ENCODE measurements at places on chromosomes 12 and 14. TPM values are rescaled to one million over a fixed set of nuclear protein-coding genes. Genes with fewer than 3 reads are reported as not detected.

DNA sequence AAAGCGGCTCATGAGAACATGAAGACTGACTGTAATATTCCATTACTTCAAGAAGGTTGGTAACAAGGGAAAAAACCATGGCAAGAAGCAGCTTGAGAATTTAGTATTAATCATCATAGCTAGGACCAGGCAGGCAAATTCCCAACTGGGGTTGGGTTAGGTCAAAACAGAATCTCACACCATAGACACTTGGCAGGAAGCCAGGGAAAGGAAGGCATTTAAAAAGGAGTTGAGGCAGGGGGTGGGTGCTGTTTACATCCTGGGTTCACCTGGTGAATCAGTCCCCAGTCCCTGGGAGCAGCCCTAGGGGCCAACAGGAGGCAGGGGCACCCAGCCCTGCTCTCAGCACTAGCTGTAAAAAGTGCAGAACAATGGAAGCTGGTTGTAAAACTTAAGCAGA lies 108.6 kb downstream of the EGLN3 start:
- H3K36me3 ChIP-seq, result no peaks in the 10 kb centered on the region
- H3K27me3 ChIP-seq, result no peaks in the 10 kb centered on the region
- H3K27ac ChIP-seq, result no peak overlapping the region

GRCh38 chr12:50566066-50566465 lies 61.3 kb downstream of the DIP2B start:
- H3K4me3 ChIP-seq, result no peak overlapping the region
- H3K27me3 ChIP-seq, result no peaks in the 10 kb centered on the region
- no peak for DNase-seq
- no peaks in the 10 kb centered on the region for H3K36me3 ChIP-seq

DNA sequence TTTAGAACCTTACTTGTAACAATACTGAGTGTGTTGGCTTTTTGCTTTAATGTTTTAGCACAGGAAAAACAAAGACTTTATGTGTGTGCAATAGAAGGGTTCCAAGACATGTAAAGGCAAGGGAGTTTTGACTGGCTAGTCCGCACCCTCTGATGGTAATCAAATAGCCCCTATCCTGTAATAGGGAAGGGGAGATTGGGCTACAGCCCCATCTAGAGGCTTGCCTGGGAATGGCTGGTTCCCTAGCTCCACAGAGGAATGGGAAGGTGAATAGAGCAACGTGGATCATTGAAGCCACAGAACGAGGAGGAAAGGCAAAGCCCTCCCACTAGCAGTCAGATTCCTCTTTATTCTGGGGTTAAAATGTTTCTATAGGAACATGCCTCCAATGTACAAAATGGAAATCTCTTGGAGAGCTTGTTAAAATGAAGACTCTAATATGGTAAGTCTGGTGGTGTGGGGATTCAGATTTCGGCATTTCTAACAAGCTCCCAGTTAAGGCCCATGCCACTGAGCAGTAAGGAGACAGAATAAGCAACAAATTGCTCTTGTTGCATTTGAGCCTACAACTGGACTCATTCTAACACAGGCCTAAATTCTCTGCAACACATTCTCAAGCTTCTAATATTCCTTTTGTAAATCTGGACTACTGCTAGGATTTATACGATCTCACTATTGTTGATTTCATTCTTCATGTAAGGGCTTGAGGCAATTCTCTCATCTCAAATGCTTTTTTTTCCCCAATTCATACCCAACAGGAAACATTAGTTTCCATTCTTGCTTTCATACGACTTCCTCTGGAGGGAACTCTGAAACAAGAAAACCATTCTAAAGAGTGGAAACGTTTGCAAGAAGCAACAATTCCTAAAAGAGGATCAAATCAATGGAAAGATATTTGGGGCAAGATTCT lies 57.1 kb downstream of the NIN start:
- DNase-seq, result peak; percentile 48
- no peaks in the 10 kb centered on the region for H3K27me3 ChIP-seq
- no peak overlapping the region for H3K4me3 ChIP-seq

DNA sequence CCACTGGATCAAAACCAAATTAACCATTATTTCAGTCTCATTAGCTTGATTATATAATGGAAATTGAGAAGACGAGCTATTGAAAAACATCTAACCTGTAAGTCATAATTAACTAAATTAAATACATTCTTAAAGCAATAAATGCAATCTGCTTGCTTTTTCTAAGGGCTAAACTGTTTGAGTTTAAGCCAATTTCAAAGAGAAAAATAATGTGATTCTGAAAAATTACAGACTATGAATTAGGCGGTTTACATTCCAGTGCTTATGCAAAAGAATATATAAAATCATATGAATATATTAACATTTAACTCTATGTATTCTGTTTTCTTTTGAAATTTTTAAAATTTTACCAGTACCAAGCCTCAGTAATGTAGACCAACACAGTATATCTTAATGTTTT lies 1349.4 kb downstream of the FSCB start:
- H3K4me1 ChIP-seq, result no peaks in the 10 kb centered on the region
- H3K27ac ChIP-seq, result no peak overlapping the region
- DNase-seq, result no peak

DNA sequence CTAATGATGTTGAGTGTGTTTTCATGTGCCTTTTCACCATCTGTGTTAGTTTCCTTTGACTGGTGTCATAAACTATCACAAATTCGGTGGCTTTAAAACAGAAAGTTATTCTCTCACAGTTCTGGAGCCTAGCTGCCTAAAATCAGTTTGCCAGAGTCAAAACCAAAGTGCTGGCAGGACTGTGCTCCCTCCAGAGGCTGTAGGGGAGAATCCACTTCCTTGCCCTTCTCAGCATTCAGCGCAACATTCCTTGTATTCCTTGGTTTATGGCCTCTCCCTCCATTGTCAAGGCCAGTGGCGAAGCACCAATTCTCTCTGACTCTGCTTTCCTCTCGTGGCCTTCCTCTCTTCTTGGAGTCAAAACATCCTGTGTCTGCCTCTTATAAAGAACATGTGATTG lies 174.2 kb upstream of the PDE3A start:
- no peaks in the 10 kb centered on the region for H3K36me3 ChIP-seq
- H3K4me3 ChIP-seq, result no peak overlapping the region
- H3K27me3 ChIP-seq, result no peaks in the 10 kb centered on the region

DNA sequence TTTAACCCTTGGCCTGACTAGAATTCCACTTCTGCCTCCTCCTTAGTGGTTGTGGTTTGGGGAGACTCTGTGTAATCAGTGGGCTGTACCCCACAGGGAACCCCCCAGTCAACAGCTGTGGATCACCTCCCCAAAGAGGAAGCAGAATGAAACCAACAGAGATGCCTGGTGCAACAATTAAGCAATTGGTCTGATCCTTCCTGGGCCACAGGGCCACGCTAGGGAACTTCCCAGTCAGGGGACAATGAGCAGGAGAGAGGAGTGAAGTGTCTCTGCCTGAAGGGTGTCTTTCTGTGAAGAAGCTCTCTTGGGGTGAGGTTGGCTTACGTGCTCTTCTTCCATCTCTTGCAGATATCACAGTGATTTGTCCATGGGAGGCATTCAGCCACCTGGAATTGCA lies 8.2 kb downstream of the PDE6H start:
- no peak overlapping the region for H3K4me3 ChIP-seq
- H3K36me3 ChIP-seq, result peaks cover 2% of the 10 kb centered on the region
- no peak overlapping the region for H3K27ac ChIP-seq
- no peak for DNase-seq
- no peaks in the 10 kb centered on the region for H3K27me3 ChIP-seq

DNA sequence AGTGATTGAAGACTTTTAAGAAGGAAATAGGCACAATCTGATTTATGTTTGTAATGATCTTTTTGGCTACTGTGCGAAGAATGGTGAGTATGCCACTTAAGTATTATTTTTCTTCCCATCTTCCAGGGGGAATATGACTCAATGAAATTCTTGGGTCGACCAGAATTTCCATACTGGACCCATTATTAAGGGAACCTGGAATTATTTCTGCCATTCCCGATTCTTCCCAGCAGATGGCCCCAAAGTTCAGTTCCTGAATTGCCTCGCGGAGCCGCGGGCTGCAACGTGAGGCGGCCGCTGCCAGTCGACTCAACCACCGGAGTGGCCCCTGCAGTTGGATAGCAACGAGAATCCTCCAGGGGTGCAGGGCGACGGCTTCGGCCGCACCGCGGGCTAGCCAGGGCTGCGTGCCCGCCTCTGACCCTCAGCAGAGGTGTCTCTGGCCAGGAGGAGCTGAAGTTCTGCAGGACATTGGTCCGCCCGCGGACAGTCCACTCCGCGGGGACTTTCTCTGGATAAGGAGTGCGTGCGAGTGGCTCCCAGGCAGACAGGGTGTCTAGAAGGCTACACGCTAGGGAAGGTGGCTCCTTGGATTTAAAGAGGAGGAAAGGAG lies 628 bp upstream of the TSHR start:
- no peak overlapping the region for H3K27ac ChIP-seq
- no peaks in the 10 kb centered on the region for H3K36me3 ChIP-seq
- peaks cover 57% of the 10 kb centered on the region for H3K27me3 ChIP-seq

GRCh38 chr14:38837343-38838048 lies 265.5 kb downstream of the SEC23A start:
- DNase-seq, result no peak
- no peaks in the 10 kb centered on the region for H3K36me3 ChIP-seq
- H3K4me1 ChIP-seq, result no peaks in the 10 kb centered on the region
- H3K27me3 ChIP-seq, result no peaks in the 10 kb centered on the region

- no peak overlapping the region for H3K27ac ChIP-seq
- no peaks in the 10 kb centered on the region for H3K36me3 ChIP-seq
- peaks cover 5% of the 10 kb centered on the region for H3K4me1 ChIP-seq
- DNase-seq, result no peak
Observed at GRCh38 chr14:53743371-53743770, 213.3 kb downstream of the BMP4 start.

- peaks cover 19% of the 10 kb centered on the region for H3K4me1 ChIP-seq
- H3K4me3 ChIP-seq, result no peak overlapping the region
- peaks cover 7% of the 10 kb centered on the region for H3K36me3 ChIP-seq
- H3K27ac ChIP-seq, result no peak overlapping the region
Observed at GRCh38 chr12:105502426-105502930, 172.0 kb downstream of the C12orf75 start.

DNA sequence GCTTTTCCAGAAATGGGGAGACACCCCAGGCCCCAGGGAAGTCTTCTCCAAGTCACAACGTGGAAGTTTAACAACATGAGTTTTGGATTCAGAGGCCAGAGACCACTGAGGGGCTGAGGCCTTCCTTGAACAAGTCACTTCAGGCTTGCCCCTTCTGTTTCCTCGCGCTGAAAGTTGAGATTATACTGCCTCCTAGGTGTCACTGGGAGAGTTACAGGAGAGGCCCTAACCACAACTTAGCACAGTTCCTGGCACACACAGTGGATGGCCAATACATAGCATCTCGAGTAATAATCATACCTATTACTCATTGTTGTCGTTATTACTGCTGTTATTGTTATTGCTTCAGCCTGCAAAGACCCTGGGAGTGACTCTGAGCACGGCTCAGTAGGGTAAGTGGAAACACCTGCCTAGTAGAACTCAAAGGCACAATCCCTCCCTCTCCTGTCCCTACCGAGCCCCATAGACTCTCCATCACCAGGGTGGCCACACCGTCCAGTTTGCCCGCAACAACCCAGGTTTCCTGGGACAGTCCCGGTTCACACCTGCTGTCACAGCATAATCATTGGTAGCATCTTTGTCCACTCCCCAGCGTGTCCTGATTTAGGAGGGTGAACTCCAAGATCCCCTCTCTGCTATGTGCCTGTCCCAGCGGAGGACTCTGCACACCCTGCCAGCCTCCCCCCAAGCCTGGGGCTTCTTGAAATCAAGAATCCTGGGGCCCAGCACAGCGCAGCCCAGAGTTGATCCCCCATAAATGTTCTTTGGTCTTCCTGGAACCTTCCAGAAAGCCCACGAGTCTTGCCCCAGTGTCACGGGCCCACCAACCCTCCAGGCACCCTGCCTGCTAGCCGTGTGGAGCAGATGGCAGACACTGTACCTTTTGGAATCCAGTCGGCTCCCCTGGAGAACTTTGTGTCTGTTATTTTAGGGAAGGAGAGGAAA lies 85.0 kb downstream of the SYNE3 start:
- H3K27me3 ChIP-seq, result no peaks in the 10 kb centered on the region
- DNase-seq, result peak; percentile 19
- H3K4me3 ChIP-seq, result no peak overlapping the region
- H3K36me3 ChIP-seq, result no peaks in the 10 kb centered on the region
- peaks cover 7% of the 10 kb centered on the region for H3K4me1 ChIP-seq

- no peaks in the 10 kb centered on the region for H3K36me3 ChIP-seq
- no peak overlapping the region for H3K4me3 ChIP-seq
- DNase-seq, result no peak
- H3K27ac ChIP-seq, result no peak overlapping the region
Observed at GRCh38 chr12:91877456-91878235, 268.0 kb downstream of the BTG1 start.

DNA sequence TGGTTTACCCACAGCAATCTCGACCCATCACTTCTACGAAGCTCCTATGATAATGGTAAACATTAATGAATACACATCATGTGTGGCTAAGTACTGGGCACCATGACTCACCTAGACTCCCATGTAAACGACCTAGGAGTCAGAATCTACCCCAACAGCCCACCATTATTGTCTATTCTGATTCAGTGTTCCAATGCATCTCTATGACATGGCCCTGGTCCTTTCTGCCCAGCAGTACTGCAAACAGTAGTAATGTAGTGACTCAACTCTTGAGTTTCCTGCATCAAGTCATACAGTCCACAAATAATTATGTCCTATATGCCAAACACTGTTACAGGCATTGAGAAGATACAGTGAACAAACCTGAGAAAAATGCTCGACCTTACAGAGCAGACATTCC lies 14.6 kb downstream of the GTF2A1 start:
- H3K4me3 ChIP-seq, result no peak overlapping the region
- no peaks in the 10 kb centered on the region for H3K27me3 ChIP-seq
- H3K4me1 ChIP-seq, result peaks cover 14% of the 10 kb centered on the region
- peaks cover 34% of the 10 kb centered on the region for H3K36me3 ChIP-seq
- no peak for DNase-seq
- H3K27ac ChIP-seq, result no peak overlapping the region

DNA sequence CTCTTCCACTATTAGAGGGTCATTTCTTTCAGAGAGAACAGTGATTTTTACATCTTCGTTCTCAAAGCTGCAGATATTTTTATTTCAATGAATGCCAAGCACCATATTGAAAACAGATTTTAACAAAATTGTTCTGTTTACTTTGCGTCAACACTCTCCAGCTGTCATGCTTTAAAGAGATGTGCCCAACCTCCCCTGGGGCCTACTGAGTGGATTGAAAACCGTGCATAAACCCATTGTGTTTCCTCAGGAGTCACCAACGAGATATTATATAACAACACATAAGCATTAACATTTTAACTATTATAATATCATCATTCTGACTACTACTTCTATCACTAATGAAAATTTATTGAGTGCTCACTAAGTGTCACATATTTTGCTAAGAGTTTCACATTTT lies 81.6 kb downstream of the MYF5 start:
- H3K4me3 ChIP-seq, result no peak overlapping the region
- peak overlapping the region; percentile 10 for H3K27ac ChIP-seq
- no peaks in the 10 kb centered on the region for H3K27me3 ChIP-seq
- DNase-seq, result no peak
- no peaks in the 10 kb centered on the region for H3K36me3 ChIP-seq

SERPINA3 gene
- total RNA-seq, result not detected

TTC9 gene
- 4.2 TPM for total RNA-seq

ACACB gene
- total RNA-seq, result 15.9 TPM

IGFBP6 gene
- total RNA-seq, result 0.73 TPM

SLC7A7 gene
- 0.54 TPM for total RNA-seq

TCL1B gene
- not detected for total RNA-seq

KCNK10 gene
- total RNA-seq, result 11.5 TPM

VTI1B gene
- total RNA-seq, result 103 TPM

NUAK1 gene
- total RNA-seq, result 35.6 TPM

CLEC4C gene
- total RNA-seq, result not detected

KRT75 gene
- total RNA-seq, result not detected
